NCI-H1092 treated with DMSO at 0.1 percent for 48 hours (cell line): ENCODE measurements at places on chromosomes 6 and 20.

DNA sequence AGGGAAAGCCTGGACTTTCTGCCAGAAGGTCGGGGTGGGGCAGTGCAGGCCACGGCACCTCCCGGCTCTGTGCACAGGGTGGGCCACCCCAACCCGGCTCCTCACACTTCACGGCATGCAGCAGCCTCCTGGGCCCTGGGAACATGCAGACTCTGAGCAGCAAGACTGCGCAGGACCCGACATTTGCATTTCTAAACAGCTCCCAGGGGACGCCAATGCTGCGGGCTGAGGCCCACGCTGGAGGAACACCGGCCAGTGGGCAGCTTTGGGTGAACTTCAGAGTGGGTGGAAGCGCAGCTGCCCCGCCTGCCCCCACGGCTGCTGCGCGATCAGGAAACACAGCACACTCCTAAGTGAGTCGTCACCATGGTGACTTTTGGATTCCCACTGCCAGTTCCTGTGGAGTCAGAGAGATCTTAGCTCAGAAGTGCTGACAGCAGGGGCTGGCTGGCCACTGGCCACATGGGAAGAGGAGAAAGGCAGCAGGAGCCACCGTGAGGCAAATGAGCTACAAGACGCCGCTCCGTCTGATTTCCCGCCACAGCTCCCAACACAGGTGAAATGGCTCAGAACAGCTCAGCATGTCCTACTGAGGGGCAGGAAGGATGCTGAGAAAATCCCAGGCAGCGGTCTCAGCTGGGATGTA, 52.1 kb downstream of the RNASET2 start:
- DNase-seq: peak; percentile 84

GRCh38 chr6:6584310-6585002, 4.1 kb upstream of the LY86 start:
- DNase-seq: no peak

- no peak for DNase-seq
Measured at GRCh38 chr6:150633486-150633834, 33.8 kb downstream of the PLEKHG1 start.

DNA sequence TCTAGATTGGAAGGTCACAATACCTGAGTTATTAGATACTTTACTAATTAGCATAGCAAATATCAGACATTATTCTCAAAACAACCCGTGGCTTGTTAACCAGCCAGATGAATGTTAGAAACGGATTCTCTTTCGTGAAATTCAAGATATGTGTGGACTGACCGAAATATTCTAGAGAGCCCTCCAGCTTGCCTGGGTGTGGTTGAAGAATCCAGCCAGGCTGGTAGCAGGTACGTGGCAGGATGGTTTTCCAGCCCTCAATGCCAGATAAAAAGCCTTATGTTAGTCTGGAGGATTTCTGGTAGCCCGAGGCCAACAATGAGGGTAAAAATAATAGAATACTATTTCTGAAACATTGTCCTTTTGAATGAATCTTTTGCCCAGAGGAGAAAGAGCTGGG, 19.3 kb downstream of the ECT2L start:
- no peak for DNase-seq

- DNase-seq: no peak
Measured at GRCh38 chr6:53673162-53673727, 7.7 kb upstream of the KLHL31 start.

- DNase-seq: no peak
Measured at GRCh38 chr6:36858407-36858981, 16.1 kb downstream of the PPIL1 start.

- DNase-seq: peak; percentile 66
Measured at GRCh38 chr20:17648791-17649730, 33.0 kb downstream of the RRBP1 start.

DNA sequence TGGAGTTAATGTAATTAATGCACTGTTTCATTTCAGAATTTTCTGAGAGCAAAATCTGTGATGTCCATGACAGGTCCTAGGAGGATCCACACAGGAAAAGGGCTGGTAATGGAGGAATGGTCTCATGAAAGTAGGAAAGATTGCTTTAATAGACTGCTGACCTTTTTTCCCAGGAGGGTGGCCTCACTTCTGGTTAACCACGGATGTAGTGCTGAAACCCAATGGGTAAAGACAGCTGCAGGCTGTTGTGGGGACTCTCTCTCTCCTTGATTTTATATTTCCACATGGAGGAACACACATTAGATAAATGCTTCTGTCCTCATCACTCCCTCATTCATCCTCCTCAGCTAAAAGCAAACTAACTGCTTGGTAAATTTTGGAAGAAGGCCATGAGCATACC, 23.6 kb upstream of the RIPOR2 start:
- DNase-seq: no peak
